Activated T-cell treated with anti-CD3 and anti-CD28 coated beads for 24 hours (primary cell): ENCODE measurements at places on chromosomes 12 and 14.

DNA sequence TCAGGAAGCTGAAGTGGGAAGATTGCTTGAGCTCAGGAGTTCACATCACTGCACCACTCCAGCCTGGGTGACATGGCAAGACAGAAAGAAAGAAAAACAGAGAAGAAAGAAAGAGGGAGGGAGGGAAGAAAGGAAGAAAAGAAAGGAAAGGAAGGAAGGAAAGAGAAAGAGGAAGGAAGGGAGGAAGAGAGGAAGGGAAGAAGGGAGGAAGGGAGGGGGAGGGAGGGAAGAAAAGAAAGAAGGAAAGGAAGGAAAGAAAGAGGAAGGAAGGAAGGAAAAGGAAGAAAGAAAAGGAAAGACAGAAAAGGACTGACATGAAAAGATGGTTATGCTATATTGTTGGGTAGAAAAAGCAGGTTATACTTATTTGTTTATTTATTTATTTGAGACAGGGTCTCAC is 3.9 kb downstream of the GLTP start:
- DNase-seq, result no peak

DNA sequence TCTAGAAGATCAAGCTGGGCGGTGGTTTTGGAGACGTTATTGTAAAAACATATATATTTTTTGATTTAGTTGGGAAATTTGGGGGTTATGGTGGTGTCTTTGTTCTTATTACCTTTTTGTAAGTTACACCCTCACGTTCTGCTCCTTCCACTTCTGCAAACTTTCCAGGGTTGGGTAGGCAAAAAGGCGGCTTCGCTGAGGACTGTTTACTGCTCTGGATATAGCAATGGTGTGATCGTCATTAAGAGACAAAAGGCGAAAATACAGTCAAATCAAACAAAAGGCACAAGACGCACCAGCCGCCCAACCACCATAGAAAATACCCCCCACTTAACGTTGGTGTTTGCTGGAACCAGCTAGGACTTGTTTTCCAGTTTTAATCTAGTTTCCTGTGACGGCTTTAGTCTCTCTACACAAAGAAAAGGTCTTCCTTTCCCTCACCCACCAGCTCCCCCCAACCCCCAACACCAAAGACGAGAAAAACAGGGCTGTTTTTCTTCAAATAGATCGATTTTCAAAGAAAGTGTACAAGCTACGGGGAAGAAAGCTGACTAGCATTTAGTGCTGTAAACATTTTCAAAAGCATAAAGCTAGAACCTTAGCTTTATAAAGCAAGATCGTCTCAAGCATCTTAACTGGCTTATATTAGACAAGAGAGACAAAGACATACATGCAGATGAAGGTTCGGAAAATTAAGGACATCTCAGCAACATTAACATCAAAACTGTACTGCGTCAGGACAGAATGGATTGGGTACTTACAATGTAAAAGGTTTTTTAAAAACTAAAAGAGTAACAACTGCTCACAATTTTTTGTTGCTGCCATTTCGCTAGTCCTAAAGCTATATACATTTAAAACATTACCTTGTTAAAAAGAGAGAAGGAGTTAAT is 2.0 kb upstream of the SETD1B start:
- DNase-seq, result no peak

DNA sequence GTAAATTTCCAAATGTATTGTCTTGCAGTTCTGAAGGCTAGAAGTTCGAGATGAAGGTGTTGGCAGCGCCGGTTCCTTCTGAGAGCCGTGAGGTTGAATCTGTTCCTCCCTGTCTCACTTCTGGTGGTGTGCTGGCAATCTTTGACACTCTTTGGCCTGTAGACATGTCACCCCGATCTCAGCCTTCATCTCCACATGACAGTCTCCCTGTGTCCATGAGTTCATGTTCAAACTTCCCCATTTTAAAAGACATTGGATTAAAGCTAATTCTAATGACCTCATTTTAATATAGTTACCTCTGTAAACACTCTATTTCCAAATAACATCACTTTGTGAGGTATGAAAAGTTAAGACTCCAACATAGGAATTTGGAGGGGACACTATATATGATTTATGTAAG is 4.1 kb upstream of the RBM19 start:
- DNase-seq, result no peak

- no peak for DNase-seq
These were observed 638.3 kb upstream of the TBX3 start for GRCh38 chr12:115322275-115322674.

GRCh38 chr14:71244341-71244740 is 337.1 kb downstream of the PCNX1 start:
- no peak for DNase-seq

DNA sequence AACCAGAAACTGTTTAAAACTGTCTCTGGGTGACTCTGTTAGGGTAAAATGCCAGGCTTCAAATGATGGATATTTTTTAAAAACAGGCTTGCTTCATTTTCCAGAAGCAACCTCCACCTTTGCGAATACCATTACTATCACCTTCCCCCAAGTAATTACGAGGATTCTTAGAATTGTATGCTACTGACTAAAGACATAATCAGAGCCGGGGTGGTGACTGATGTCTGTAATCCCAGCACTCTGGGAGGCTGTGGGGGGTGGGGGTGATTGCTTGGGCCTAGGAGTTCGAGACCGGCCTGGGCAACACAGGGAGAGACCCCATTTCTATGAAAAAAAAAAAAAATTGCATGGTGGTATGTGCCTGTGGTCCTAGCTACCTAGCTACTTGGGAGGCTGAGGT is 38.3 kb downstream of the FGD6 start:
- DNase-seq, result no peak

DNA sequence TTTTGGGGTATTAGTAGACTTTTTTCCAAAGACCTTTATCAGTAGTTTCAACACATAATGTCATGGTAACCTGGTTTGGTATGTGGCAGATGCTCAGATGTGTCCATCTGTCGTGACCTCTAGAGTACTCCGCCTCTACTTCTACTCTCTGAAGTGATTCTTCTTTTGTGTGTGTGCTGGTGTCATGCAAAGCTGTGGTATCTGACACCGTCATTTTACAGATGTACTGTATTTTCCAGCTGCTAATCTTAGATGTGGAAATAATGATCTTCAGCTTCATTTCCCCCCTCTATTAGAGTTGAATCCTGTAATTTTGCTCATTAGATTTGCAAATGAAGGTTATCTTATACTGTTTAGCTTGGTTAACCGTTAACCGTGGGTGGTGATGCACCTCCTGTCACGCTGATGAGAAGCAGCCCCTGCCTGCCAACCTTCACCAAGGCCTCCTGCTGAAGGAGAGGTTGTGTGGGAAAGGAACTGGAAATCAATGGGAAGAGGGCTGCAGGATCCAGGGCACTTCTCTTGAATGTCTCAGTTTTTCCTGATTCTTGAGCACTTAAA is 222.4 kb upstream of the AMIGO2 start:
- DNase-seq, result peak; percentile 35

GRCh38 chr12:130994821-130995375 is 41.2 kb downstream of the ADGRD1 start:
- no peak for DNase-seq

DNA sequence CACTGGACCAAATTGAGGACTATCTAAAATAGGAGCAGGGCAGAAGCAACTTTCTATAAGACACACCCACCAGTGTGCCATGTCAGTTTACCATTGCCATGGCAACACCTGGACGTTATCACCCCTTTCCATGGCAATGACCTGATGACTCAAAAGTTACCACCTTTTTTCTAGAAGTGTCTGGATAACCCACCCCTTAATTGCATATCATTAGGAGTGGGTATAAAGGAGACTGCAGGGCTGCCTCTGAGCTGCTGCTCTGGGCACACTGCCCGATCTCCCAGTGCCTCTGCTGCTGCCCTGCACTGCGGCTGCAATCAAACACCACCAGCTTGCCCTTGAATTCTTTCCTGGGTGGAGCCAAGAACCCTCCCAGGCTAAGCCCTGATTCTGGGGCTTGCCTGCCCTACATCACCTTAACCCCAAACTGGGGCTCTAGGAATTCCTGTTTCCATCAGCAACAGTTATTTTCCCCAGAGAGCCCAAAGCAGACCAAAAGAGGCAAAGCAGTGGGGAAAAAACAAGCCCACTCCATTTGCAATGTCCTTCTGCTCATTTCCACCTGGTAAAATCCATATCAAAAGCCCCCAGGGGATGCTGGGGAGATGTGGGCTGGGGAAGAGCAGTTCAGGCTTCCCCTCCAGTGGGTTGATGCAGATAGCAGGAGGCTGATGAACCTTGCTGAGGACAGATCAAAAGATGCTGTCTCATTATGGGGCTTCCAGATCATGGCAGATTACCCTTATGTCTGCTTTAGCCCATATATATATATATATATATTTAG is 129.5 kb upstream of the NCOR2 start:
- DNase-seq, result no peak

DNA sequence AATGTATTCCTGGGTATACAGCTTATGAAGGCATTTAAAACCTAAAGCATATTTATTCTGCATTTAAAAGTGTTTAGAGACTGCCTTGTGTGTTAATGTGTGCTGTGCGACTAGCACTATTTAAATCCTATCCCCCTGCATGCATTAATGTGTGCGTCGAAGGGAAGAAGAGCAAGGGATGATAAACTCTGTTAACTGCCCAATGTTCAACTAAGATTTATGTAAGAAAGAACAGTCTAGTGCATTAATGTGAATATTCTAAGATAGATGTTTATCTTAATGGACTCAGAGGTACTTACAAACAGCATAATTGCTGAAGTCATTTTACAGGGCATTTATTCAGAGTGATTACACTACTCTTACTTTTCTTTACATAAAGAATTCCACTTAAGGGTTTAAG is 424.8 kb downstream of the DIO2 start:
- DNase-seq, result no peak

DNA sequence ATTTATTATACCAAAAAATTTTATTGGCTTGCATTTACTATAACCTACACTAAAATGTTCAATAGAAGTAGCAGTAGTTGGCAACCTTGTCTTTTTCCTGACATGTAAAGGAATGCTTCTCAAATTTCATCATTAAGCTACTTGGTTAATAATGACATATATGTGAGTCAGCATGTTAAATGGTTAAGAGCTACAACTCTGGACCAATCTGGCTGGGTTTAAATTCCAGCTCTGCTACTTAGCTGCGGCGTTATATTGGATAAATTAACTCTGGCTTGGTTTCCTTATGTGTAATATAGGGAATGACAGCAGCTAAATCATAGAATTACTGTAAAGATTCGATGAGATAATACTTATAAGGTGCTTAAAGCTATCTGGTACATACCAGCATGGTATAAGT is 53.7 kb upstream of the OTOGL start:
- DNase-seq, result no peak

GRCh38 chr12:76813265-76813664 is 49.4 kb downstream of the ZDHHC17 start:
- no peak for DNase-seq

GRCh38 chr14:29355331-29355730 is 572.3 kb downstream of the PRKD1 start:
- no peak for DNase-seq

DNA sequence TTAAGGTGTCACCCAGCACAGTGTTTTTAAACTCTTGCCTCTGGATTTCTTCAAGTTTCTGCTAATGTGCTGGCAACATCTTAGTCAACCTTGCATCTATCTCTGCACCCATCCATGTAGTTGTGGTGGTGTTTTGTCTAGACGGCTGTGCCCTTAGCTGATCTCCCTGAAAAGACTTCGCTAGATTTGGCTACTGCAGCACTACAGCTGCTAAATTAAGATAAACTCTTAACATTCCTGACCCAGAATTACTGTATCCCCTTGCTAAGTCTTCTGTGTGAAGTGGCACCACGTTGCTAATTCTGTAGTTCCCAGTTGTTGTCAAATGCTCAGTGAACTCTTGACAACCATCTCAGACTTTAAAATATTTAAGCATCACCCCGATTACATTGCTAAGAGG is 66.8 kb downstream of the SRGAP1 start:
- no peak for DNase-seq

DNA sequence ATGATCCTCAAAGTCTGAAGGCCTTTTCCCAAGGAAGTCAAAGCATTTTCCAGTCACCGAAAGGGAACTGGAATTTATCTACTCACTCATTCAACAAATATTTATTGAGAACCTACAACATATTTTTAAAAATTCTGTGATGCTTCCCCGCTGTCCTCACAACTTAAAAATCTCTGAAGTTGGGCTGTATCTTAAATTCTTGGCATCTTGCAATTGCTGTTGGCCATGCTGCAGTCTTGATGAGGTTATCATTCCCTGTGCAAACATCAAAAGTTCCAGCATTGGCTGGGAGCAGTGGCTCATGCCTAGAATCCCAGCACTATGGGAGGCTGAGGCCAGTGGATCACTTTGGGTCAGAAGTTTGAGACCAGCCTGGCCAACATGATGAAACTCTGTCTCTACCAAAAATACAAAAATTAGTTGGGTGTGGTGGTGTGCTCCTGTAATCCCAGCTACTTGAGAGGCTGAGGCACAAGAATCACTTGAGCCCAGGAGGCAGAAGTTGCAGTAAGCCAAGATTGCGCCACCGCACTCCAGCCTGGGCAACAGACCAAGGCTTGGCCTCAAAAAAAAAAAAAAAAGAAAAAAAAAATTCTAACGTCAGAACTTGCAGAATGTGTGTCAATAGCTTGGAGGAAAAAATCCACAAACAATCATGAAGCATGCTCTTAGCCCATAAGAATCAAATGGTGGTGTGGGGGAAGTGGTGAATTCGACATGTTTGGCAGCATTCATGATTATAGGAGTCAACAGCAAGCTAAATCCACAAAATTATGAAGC is 34.9 kb downstream of the CCDC177 start:
- DNase-seq, result no peak

DNA sequence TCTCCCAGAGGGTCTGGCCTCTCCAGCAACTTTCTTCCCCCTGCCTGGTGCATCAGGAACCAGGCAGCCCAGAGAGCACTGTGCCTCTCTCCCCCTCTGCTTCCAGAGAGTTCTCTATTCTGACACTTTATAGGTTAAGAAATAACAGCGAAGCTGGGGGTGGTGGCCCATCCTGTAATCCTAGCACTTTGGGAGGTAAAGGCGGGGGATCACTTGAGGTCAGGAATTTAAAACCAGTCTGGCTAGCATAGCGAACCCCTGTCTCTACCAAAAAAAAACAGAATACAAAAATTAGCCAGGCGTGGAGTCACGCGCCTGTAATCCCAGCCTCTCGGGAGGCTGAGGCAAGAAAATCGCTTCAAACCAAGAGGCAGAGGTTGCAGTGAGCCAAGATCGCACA is 58.3 kb downstream of the ESRRB start:
- no peak for DNase-seq

DNA sequence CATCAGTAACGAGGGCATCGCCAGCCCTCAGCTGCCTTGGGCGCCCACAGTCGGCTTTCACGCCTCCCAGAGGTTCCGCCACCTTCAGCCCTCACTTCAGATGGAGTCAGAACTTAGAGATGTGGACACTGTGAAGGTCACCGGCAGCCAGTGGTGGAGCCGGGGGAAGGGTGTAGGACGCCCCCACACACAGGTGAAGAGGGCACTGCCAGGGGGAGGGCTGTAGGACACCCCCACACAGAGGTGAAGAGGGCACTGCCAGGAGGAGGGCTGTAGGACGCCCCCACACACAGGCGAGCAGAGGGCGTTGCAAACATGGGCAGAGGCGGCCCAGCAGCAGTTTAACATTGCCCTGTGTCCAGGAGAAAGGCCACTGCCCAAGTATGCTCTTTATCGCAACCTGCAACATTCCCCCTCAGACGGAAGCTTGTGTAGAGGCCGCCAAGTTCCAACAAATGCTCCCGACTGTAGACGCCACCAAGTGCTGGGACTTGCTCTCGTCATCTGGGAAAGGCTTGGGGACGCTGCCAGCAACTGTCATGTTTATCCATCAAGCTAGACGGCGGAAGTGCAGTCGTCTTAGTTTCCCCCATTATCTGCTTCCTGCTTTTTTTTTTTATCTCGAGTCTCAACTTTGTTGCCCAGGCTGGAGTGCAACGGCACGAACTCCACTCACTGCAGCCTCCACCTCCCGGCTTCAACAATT is 4.9 kb upstream of the ANKLE2 start:
- DNase-seq, result no peak
